T-cell (primary cell): ENCODE measurements at places on chromosomes 2 and 18.

DNA sequence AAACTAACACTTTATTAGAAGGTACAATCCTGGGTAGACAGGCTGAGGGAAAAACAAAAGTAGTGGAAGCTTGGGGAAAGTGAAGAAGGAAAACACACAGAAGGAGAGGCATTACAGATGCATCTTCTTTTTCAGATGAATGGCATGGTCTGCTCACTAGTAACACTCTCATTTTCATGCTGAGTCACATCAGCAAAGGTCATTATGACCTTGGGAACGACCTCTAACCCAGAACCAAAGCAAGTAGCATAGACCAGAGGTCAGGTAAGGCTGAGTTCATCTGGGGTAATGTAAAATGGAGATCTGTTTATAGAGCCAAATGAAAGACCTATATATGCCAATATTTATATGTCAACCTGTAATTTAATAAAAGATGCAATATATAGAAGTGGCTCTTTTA, 294.4 kb upstream of the LRRTM4 start:
- DNase-seq, result no peak

- DNase-seq, result no peak
These were observed 356.9 kb upstream of the KLHL29 start for GRCh38 chr2:23028106-23028505.

GRCh38 chr2:121550669-121551068, 20.0 kb downstream of the RNU4ATAC start:
- DNase-seq, result no peak

- no peak for DNase-seq
These were observed 57.9 kb upstream of the SPHKAP start for GRCh38 chr2:228239207-228239906.

DNA sequence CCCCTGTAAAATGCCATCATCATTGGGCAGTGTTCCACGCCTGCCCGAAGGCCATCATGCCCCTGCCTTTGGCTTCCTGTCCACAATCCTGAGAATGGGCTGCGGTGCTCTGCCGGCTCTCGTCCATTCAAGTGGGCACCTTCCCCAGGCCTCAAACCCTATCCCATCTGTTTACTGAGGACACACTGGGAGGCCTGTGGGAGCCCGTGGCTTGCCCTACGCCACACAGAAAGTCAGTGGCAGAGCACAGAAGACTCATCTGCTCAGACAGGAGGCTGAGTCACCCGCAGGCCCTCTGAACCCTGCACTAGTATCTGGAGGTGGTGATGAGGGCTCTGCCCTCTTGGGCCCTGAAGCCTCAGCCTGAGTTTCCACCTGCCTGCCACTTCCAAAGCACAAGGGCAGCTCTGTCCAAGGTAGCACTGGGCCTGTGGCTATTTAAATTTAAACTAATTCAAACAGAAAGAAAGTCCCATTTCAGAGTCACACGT, 19.1 kb upstream of the ANKRD53 start:
- no peak for DNase-seq

GRCh38 chr18:76453057-76453561, 41.9 kb downstream of the ZNF516 start:
- no peak for DNase-seq

DNA sequence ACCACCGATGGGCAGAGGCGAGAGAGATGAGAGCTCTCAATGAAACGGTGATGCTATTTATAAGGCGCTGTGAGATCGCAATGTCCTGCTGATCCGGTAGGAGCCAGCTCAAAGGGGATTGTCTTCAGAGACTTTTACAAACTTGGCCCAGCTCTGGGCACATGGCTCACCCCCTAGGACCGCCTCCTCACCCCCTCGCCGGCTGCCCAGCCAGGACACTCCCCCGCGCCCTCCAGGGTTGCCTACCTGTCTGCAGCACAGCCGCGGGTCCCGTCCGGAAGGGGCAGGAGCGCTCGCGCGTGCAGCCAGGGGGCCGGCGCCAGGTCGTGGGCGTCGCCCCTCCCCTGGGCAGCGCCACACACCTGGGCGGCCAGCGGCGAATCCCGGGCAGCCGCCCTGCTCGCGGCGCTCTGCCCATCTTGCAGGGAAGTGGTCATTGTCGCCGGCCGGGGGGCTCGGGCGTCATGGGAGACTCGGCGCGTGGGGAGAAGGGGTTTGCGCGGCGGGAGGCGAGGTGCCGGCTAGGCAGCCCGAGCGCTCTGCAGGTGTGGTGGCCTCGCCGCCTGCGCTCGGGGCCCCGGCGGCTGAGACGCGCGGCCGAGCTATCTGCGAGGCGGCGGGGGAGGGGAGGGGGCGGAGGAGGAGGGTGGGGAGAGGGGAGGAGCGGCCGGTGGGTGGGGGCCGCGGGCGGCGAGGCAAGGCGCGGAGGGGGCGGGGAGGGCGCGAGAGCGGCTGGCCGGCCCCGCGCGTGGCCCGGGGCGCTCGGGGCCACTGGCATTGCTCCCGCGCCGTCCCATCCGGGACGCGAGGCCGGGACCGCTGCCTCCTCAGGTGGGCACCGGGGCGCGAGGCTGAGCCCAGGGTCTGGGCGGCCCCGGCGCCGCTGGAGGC, at the start of gene GRB14:
Gene GRB14, minus strand, starts transcription at position 610 of the 891 bp plus-strand sequence. Its CDS starts 173 bp downstream, at position 437.
- DNase-seq, result no peak

- no peak for DNase-seq
These were observed 1.1 kb downstream of the LRRFIP1 start for GRCh38 chr2:237628247-237629187.
